ENCODE measurements at places on chromosomes 16 and 17.

- no peak overlapping the region for H3K4me3 ChIP-seq
- DNase-seq = no peak
- H3K27me3 ChIP-seq = peaks cover 18% of the 10 kb centered on the region
- no peaks in the 10 kb centered on the region for H3K4me1 ChIP-seq
- H3K27ac ChIP-seq = no peak overlapping the region
Measured at GRCh38 chr17:66930933-66931332, 33.6 kb upstream of the CACNG4 start.

DNA sequence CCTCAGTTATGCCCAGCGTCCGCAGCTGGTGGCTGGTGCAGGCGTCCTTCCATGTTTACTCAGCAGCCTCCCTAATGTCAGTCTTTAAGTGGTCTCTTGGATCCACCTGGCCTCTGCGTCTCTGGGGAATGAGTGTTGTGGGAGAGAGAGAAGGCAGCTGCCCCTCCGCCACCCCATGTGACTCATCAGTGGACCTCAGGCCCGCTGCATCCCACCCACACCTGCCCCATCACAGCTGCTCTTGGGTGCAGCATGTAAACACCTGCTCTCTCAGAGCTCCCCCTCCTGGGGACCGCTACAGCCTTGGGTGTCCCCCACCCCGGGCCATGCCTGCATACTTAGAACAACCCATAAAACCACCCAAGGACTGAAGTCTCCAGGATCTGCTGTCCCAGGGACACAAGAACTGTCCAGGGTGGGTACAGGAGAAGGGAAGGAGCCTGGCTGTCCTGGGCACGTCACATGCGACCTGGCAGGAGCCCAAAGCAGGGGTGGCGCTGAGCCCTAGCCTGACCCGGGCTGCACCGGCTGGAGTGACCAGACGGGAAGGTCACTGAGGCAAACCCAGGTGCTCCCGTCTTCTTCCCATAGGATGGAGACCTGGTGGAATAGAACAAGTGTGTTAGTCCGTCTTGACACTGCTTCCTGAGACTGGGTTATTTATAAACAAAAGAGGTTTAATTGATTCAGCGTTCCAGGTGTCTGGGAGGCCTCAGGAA, 4.2 kb downstream of the C16orf90 start:
- no peaks in the 10 kb centered on the region for H3K36me3 ChIP-seq
- no peak overlapping the region for H3K4me3 ChIP-seq
- H3K27ac ChIP-seq = no peak overlapping the region

DNA sequence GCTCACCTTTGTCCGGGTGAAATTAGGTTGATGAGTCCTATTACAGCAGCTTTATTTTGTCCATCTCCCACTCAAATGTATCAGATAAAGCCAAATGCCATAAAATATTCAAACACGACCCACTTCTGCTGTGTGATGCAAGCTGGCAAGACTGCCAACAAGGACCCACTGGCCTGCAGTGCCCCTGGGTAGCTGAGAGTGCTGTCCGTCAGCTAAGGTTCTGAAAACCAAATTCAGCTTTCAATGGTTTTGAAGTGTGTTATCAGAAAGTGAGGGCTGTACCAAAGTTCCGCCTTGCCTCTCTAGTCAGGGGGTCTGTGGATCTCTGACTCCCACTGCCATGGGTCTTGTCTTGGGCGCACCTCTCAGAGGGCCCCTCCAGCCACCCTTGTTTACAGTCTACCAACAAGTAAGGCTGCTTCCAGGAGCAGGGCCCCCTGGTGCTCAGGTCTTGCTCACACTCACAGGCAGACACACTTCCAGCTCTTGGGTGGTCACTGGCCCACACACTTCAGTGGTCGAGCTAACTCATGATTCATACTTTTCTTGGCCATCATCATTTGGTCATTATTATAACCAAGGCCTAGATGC, 10.5 kb upstream of the CCDC182 start:
- H3K27ac ChIP-seq = no peak overlapping the region
- H3K4me3 ChIP-seq = no peak overlapping the region
- no peak for DNase-seq
- H3K4me1 ChIP-seq = no peaks in the 10 kb centered on the region
- no peaks in the 10 kb centered on the region for H3K36me3 ChIP-seq

DNA sequence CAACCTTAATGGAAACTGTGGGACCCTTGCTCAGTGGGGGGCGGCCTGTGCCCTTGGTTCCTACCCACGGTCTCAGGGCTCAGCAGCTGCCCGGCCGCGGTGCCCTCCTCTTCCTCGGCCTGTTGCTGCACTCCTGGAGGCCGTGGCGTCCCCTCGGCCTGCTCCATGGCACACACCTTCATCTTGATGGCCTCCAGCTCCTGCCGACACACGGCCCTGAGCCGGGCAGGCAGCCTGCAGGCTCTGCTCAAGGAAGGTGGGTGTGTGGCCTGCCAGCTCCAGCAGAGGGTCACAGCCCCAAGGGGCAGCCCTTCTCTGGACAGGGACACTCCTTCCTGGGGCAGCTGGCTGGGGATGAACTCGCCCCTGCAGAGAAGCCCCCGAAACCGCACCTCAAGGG, 718 bp downstream of the PABPN1L start:
- H3K4me3 ChIP-seq = no peak overlapping the region
- H3K36me3 ChIP-seq = peaks cover 3% of the 10 kb centered on the region
- DNase-seq = no peak
- H3K27ac ChIP-seq = no peak overlapping the region
- peaks cover 2% of the 10 kb centered on the region for H3K4me1 ChIP-seq

GRCh38 chr16:70473446-70474319, 19.3 kb downstream of the FCSK start:
- no peak overlapping the region for H3K4me3 ChIP-seq
- no peaks in the 10 kb centered on the region for H3K27me3 ChIP-seq
- peaks cover 30% of the 10 kb centered on the region for H3K4me1 ChIP-seq

- H3K4me1 ChIP-seq = no peaks in the 10 kb centered on the region
- H3K36me3 ChIP-seq = no peaks in the 10 kb centered on the region
- DNase-seq = peak; percentile 65
- no peak overlapping the region for H3K4me3 ChIP-seq
- peaks cover 8% of the 10 kb centered on the region for H3K27me3 ChIP-seq
Measured at GRCh38 chr16:24858219-24859041, 12.7 kb downstream of the SLC5A11 start.

GRCh38 chr17:40061609-40062038, 1.1 kb upstream of the THRA start:
- H3K4me1 ChIP-seq = peaks cover 31% of the 10 kb centered on the region
- H3K4me3 ChIP-seq = peak overlapping the region; percentile 79
- H3K27me3 ChIP-seq = peaks cover 5% of the 10 kb centered on the region
- H3K27ac ChIP-seq = peak overlapping the region; percentile 78
- no peak for DNase-seq

DNA sequence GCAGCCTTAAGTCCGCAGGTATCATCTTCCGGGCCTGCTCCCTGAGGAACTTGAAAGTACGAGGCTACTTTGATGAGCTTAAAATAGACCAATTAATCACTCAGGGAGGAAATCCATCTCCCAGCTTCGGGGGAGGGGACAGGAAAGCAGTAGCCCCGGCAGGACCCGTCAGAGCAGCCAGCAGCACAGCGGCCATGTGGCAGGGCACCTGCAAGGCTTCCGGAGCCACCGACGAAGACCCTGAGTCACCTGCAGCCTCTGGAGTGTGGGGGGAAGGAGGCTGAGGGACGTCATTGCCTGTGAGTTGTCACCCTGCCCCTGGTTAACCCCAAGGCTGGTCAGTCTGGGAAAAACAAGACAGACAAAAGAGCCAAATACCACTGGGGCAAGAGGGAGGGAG, 4.4 kb upstream of the CYB561 start:
- H3K36me3 ChIP-seq = no peaks in the 10 kb centered on the region
- no peak overlapping the region for H3K4me3 ChIP-seq
- peaks cover 18% of the 10 kb centered on the region for H3K4me1 ChIP-seq
- DNase-seq = no peak

GRCh38 chr17:16486373-16487250, 5.4 kb downstream of the LRRC75A start:
- peaks cover 9% of the 10 kb centered on the region for H3K4me1 ChIP-seq
- no peak for DNase-seq
- no peak overlapping the region for H3K4me3 ChIP-seq
- peaks cover 3% of the 10 kb centered on the region for H3K27me3 ChIP-seq
- H3K36me3 ChIP-seq = no peaks in the 10 kb centered on the region
- H3K27ac ChIP-seq = no peak overlapping the region

DNA sequence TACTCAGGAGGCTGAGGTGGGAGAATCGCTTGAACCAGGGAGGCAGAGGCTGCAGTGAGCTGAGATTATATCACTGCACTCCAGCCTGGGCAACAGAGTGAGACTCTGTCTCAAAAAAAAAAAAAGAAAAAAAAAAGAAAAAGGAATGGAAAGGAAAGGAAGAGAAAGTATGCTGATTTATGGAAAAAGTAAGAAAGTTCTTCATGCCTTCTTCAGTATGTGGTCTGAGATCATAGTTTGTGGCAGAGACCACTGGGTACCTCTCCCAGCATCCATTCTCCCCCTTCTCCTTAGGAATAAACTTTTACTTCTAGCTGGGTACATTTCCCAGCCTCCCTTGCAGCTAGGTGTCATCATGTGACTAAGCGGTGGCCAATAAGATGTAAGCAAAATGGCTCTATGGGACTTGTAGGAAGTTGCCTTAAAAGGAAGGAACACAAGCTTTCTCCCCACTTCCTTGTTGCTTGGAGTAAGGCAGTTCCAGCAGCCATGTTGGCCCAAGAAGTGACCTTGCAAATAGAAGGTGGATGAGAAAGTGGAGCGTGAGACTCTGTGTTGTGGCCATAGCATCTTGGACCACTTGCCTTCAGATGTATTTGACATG, 26.1 kb upstream of the XPO6 start:
- no peak overlapping the region for H3K27ac ChIP-seq
- H3K4me1 ChIP-seq = no peaks in the 10 kb centered on the region
